ENCODE measurements at places on chromosomes 1 and 21.

DNA sequence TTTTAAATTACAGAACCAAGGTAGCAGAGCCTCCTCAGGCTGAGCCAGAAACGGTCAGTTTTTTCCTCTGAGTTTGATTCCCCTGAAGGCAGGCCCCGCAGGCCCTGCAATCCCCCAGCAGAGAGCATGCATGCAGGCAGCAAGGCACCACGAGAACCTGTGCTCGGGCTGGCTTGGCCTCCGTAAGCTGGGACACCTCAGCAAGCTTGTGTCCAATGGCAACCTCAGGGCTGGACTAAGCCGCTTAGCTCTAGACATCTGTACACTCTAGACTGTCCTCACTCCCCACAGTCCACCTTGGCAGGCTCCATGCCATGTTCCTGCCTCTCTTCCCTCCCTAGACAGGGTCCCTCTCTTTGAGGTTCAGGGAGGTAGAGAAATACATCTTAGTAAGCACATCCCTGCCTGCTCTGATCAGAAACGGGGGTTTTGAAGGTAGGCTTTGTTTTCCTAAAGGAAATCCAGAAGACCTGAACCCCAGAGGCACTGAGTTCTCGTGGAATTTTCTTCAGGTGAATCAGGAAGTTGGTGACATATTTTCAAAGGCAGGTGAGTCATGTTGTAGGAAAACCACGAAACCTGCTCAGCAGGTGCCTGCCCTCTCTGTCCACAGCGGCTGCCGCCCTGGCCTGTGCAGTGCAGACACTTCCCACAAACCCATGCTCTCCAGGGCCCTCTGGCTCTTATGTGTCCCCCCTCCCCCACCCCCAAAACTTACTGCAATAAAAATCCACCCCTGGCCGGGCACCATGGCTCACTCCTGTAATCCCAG, 7.0 kb downstream of the TMEM63A start:
- DNase-seq = no peak

GRCh38 chr21:23963454-23963853, 1643.8 kb downstream of the MRPL39 start:
- DNase-seq = no peak

DNA sequence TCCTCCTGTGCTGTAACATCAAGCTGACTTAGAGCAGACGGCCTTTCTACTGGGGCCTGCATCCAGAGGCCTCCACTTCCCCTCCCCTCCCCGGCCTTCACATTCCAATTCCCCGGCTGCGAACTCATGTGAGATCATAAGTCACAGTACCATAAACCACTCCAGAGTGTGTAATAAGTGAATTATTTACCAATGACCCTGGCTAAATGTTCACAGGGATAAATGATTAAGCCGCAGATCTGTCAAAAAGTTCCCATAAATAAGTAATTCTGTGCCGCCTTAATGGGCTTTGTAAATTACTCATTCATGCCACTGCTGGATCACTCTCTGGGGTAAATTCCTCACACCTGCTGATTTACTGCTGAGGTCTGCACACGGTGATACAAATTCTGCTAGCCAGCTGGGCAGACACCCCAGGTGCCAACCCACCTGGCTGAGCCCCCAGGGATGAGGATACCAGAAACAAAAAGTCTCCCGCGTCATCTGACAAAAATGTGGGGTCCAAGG, 27.4 kb upstream of the KIRREL1 start:
- DNase-seq = no peak

GRCh38 chr1:51453010-51453409, 66.1 kb downstream of the EPS15 start:
- no peak for DNase-seq

DNA sequence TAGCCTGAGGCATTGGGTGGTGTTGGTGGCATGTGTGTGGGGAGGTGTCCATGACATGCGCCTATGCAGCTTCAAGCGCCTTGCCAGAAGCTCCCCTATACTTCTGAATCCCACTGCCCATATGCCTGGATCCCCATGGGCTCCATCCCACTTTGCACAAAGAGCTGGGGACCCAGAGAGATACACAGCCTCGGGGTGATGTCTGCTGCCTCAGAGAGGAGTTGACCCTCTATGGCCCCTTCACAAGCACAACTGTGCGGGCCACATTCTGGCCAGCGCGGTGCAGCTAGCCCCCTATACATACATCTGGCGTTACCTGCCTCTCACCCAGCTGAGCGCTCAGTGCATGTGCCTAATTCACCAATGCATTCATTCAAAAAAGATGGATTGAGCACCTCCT, 9.6 kb upstream of the PTPRF start:
- DNase-seq = no peak

DNA sequence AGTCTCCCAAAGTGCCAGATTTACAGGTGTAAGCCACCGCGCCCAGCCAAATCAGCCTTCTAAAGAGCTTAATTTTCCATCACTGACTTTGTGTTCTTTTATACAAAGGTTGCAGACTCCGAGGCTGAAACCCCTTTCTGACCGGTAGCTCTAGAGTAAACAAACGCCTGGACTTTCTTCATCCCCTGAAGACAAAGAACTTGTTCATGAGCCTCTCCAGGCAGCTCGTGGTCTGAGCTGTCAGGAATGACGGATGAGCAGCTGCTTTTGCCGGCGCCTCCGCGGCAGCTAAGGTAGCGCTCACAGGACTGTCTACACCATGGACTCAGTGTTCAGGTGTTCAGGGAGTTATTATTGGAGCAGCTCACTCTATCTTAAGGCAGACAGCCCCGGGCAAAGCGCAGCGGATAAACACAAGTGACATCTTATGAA, 128.5 kb upstream of the ERRFI1 start:
- peak; percentile 25 for DNase-seq

DNA sequence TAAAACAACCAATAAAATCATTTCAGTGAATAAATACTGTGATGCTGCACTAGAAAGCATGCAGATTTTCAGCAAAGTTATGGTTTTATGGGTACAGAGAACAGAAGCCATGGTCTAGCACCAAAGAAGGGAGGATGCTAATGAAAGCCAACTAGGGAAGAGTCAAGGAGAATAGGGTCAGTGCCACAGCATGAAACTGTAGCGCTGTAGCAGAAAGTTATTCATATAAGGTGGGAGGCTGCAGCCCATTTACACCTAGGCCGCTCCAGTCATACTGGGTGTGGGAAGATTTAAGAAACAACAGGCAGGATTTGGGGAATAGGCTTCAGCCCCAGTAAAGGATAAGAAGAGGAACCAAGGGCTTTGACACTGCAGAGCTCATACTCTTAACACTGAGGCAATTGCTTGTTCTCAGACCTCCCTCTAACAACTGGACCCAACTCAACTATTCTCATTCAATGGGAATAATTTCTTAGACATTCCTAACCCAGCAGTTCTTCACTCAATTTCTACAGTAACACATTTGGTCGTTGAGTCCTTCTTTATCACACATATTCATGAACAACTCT, 4.4 kb downstream of the IFI16 start:
- DNase-seq = no peak

GRCh38 chr1:61645476-61645875, 79.5 kb downstream of the TM2D1 start:
- DNase-seq = no peak

DNA sequence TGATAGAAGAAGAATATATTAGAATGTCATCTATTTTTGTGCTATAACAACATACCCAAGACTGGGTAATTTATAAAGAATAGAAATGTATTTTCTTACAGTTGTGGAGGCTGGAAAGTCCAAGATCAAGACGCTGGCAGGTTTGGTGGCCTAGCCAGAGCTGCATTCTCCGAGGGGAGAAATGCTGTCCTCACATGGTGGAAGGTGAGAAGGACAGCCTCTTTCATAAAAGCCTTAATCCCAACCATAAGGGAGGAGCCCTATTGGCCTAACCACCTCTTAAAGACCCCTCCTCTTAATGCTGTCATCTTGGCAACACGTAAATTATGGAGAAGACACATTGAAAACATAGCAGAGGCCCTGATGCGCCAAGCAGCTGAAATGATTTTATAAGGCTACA, 60.1 kb upstream of the KAZN start:
- no peak for DNase-seq

GRCh38 chr21:32757804-32758203, 13.8 kb downstream of the PAXBP1 start:
- DNase-seq = no peak

- DNase-seq = no peak
Observed at GRCh38 chr1:77276941-77277340, 4.9 kb upstream of the AK5 start.

DNA sequence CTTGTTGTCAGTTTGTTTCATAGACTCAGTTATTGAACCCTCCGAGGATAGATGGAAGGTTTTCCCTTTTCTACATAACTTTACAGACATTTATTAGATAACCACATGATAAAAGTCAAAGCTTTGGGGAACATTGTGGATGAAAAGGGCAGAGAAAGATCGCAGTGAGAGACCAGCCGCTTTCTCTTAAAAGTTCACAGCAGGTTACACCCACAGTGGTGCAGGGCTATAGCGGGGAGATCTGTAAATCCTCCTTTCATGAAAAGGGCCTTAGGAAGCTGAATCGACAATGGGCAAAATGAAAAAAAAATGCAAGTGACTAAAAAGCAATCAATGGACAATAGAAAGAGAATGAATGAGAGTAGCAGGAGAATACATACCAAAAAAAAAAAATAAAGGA, 218.6 kb downstream of the GRIK1 start:
- DNase-seq = no peak

- DNase-seq = no peak
Observed at GRCh38 chr1:201786824-201787223, 42.1 kb upstream of the IPO9 start.

- no peak for DNase-seq
Observed at GRCh38 chr1:75765697-75766355, 20.2 kb upstream of the RABGGTB start.

DNA sequence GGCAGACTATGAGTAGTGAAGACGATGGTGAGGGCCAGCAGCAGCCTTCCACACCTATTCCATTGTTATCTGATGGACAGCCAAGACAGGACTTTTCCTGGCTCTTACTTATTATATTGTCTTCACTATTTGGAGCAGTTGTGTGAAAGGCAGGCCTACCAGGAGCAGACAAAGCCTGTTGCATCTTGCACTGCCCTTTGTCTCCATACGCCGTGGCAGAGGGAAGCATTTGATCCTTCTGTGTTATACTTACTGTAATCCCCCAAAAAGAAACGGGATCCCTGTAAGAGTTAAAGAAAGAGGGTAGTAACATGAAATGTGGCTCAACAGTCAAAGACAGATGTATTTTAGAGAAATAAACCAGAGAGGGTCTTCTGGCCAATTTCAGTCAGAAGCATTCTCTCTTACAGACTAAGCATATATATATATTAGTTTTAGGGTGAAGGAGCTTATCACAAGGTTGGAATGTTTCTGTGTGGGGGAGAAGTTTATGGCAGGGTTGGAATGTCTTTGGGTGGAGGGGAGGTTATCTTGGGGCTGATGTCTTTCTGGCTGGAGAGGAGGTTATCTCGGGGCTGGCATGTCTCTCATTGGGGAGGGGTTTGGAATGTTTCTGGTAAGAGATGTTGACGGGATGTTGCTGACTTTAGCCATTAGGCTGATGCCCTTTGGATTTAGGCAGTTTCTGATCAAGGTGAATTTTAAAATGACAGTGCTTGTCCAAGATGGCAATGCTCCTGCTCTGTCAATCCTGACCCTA, 23.4 kb upstream of the HSD3B1 start:
- no peak for DNase-seq

DNA sequence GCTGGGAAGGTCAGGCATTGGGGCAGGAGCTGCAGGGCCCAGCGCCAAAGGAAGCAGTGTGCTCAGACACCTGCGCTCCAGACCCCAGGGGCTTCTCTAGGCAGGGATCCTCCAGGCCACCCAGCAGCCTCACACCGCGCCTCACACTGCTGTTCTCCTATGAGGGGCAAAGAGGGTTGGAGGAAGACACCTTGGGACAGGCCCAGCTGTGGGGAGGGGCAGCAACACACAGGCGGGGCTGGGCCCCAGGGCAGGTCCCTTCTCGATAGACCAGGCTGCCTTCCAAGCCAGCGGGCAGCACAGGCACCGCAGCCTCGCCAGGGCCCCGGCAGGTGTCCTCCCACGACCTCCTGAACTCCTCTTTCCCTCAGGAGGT, 20.7 kb upstream of the PRSS38 start:
- DNase-seq = no peak
